ENCODE measurements at places on chromosomes 4 and X.

DNA sequence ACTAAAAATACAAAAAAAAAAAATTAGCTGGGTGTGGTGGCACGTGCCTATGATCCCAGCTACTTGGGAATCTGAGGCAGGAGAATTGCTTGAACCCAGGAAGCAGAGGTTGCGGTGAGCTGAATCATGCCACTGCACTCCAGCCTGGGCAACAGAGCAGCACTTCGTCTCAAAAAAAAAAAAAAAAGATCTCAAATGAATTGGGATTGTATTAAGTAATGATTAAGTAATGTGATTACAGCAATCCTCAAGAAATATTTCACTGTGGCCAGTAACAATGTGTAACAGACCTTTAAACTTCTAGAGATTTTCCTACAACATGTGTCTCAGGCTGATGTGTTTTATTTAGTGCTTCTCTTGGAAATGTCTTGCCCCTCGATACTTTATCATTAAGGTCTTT, 46.8 kb downstream of the PKD2 start:
- DNase-seq: no peak

DNA sequence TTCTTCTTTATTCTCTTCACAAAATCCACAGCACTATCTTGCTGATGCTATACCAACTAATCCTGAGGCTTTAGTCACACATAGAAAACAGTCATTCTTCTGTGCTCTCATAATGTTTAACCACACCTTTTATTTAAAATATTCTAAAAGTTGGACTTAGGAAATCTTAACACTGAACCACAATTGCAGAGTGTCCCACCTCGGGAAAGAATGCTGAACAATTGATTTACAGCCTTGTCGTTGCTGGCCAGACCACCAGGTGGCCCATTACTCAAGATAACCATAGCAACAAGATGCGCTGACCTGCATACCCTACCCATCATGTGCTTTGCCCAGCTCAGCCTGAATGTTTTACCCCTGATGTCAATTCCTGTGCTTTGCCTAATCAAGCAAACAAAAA, 100.8 kb downstream of the ARSJ start:
- DNase-seq: no peak

DNA sequence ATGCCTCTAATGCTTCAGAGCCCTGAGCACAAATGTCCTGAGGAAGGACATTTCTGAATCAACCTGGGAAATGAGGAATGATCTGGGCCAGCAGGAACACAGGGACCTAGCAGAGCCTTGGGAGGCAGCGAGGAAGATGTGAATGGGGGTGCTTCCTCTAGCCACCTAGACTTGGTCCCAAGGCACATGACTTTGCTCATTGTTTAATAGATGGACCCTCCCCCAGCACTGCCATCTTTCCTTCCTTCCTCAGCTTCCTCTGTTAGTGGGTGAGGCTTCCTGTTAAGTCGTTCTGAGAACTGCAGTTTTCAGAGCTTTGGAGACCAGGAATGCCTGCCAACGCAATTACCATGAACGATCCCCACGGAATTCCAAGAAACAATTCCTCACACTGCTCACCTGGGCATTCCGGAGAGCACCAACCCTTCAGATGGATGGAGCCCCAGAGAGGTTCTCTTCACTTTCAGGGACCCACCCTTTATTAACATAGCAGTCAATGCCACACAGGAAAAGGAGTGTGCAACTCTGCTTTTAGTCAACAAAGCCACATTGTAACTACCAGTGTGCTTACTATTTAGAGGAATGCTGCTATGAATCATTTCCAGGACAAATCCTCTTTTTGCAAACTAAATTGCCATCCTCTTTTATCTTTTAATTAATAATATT, 48.5 kb upstream of the STIM2 start:
- no peak for DNase-seq

GRCh38 chr4:101370663-101371210, 23.4 kb upstream of the PPP3CA start:
- no peak for DNase-seq

DNA sequence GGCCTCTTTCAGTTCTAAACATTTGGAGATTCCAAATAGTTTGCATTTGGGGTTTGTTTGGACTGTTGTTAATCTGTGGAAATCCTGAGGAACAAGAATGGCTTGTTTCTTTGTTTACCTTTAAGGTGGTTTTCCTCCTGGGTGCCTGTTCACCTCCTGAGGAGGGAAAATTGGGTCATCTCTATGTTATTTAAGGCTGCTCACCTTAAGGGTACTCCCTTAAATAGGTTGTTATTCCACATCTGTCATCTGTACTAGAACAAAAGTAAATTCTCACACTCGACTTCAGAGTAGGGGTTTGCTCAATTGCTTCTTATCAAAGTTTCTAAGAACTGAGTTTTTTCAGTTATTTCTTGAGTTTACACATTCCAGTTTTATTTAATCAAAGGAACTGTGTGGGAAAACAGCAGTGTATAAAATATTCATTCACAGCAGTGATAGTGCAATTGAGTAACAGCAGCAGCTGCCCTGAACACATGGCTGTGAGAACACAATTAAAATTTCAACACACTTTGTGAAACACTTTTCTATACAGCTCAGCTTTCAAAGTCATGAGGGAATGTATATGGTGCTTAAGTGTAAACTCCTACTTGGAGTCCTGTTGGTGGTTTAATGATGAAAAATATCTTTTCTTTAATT, 238.5 kb upstream of the PGRMC2 start:
- no peak for DNase-seq

GRCh38 chrX:153491918-153492317, 2.9 kb upstream of the BGN start:
- DNase-seq: no peak

- DNase-seq: peak; percentile 82
These were observed 35.0 kb downstream of the FBXW7 start for GRCh38 chr4:152500800-152501434.

- DNase-seq: no peak
These were observed 36.0 kb upstream of the SPON2 start for GRCh38 chr4:1208266-1208961.

DNA sequence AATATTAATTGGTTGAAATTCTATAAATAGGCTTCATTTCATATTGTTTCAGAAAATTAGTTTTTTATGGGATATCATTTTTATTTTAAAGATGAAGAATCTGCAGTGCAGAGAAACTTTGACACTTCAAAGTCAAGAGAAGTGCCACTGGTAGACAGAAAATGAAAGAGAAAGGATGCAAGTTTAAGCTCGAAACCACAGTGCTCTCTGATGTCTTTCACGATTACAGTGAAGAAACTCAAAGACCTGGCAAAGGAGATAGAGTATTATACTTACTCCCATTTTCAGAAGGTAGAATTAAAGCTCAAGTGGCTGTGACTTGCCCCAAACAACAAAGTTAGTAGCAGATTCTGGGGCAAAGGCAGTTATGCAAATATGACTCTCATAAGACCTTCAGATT, 745.4 kb downstream of the TECRL start:
- no peak for DNase-seq

DNA sequence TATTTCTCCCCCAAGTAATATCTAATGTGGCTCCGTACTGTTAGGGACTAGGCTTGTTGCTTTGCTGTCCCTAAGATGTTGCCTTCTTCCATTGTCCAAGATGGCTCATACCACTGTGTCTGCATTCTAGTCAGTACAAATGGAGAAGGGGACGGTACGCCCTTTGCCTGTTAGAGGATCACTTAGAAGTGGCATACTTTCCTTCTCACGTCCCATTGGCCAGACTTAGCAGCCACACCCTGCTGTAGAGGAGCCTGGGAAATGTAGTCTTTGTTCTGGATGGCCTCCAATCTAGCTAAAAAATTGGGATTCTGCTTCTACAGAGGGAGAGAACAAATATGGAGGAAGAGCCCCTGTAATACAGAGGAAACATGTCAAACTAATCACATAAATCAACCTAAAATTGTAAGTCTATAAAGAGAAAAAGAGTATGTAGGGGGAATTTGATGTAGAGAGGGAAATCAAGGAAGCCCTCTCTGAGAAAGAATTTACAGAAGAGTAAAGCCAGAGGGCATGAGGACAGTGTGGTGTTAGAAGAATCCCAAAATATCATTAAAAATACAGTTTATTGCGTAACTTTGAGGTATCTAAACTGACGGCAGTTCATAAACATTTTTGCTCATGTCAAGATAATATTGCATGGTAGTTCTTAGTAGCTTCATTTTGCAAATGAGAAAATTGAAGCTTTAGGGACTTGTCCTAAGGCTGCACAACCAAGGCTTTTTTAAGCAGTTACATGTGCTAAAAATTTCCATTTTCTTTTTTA, 15.1 kb downstream of the PRIMPOL start:
- DNase-seq: no peak

GRCh38 chrX:11579636-11580600, 85.8 kb downstream of the ARHGAP6 start:
- no peak for DNase-seq

DNA sequence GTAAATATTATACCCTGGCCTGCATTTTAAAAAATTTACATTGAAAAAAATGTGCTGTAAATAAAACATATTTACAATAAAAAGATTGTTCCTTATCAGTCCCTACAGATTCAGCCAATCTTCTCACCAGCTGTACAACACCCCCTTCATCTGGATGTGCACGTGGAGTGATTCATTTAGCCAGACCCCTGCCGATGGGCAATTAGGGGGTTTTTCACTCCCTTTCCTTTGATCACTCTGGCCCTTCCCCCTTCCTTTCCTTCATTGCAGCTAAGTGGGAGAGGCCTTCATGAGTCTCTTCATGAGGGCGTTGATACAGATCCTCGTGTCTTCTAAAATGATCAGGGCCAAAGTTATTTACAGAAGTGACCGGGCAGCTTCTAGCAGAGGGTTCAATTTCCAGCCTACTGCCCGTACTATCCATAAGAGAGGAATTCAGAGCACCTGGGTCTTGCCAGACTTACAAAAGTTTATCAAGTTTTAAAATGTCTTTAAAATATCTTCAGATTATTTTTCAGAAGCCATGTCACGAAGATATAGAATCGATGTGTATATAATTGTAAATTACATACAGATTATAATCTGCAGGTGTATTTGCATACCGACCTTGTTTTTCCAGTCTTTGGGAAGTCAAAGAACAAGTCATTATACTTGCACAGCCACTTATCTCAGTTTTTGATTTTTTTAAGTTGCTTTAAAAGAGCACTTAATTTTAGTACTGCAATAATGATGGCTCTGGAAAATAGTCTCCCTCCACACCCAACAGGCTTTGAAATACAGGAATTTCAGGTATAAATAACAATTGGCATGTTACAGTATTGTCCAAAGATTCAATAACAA, 21.4 kb upstream of the RASL11B start:
- no peak for DNase-seq

DNA sequence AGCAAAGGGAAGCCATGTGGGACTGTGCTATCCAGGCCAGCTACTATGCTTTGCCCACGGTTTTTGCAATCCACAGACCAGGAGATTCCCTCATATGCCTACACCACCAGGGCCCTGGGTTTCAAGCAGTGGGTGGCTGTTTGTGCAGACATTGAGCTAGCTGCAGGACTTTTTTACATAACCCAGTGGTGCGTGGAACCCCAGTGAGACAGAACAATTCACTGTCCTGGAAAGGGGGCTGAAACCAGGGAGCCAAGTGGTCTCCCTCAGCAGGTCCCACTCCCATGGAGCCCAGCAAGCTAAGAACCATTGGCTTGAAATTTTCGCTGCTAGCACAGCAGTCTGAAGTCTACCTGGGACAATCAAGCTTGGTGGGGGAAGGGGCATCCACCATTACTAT, 959.9 kb downstream of the FSTL5 start:
- DNase-seq: no peak

DNA sequence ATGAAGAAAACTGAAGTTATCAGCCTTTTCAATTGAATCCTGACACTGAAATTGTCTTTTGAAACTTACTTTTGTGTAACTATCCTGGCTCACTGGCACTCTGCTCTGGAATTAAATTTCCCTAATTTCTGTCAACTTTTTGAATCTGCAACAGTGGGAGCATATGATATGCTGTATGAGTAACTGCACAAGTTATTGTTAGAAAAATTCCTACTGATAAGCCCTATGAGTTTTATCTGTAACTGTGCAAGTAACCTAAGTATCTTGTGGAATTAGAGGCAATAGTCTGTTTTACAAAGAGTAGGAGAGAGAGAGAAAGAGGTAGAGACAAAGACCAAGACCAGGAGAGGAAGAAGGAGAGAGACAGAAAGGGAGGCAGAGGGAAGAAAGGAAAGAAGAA, 9.2 kb upstream of the HPGD start:
- no peak for DNase-seq

- DNase-seq: no peak
These were observed 148.3 kb upstream of the NHS start for GRCh38 chrX:17226736-17227135.

GRCh38 chr4:13678186-13678924, 50.8 kb upstream of the BOD1L1 start:
- no peak for DNase-seq

DNA sequence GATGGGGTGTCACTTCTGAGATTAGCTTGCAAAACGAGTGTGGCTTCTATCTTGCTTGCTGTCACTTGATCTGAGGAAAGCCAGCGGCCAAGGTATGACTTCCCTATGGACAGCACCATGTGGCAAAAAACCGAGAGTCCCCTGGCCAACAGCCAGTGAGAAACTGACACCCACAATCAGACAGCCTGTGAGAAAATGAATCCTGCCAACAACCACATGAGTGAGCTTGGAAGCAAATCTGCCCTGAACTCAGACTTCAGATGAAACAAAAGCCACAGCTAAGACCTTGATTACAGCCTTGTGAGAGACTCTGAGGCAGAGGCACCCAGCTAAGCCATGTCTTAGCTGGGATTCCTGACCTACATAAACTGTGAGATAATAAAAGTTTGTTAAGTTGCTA, 45.5 kb downstream of the PPP1R2C start:
- no peak for DNase-seq

DNA sequence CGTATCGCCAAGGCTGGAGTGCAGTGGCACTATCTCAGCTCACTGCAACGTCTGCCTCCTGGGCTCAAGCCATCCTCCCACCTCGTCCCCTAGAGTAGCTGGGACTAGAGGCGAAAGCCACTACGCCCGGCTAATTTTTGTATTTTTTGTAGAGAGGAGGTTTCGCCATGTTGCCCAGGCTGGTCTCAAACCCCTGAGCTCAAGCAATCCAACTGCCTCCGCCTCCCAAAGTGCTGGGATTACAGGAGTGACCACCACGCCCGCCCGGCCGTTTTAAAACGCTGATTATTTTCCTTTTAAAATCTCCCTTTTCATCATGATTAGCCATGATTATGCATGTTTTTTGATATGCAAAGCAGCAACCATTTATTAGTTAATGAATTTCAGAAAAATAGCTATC, 2.2 kb downstream of the N4BP2 start:
- no peak for DNase-seq

- no peak for DNase-seq
These were observed 165.3 kb upstream of the FTHL17 start for GRCh38 chrX:31237189-31237588.

GRCh38 chr4:85489273-85489981, 14.5 kb downstream of the ARHGAP24 start:
- no peak for DNase-seq

GRCh38 chrX:40107291-40108161, 9.8 kb upstream of the BCOR start:
- DNase-seq: no peak

- no peak for DNase-seq
These were observed 12.8 kb upstream of the STBD1 start for GRCh38 chr4:76293772-76294171.

DNA sequence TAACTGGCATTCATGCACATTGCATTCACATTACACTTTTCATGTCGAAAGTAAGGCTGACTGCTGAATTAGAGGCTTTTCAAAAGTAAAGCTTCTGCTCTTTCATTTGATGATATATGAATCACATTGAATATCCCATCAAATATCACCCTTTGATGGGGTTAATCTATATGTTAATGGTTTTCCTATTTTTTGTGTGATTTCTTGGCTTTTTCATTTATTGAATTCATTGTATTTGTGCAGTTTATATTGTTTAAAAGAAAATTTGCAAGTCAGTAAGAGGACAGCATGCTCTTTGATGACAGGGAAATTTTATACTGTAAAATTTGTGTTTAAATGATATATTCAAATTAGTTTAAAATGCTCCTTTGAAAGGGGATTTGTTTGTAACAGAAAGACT, 344.1 kb downstream of the PCDH10 start:
- DNase-seq: no peak

Measured in muscle of arm (tissue), 14 donors.